ENCODE measurements at places on chromosomes 5 and 9.

DNA sequence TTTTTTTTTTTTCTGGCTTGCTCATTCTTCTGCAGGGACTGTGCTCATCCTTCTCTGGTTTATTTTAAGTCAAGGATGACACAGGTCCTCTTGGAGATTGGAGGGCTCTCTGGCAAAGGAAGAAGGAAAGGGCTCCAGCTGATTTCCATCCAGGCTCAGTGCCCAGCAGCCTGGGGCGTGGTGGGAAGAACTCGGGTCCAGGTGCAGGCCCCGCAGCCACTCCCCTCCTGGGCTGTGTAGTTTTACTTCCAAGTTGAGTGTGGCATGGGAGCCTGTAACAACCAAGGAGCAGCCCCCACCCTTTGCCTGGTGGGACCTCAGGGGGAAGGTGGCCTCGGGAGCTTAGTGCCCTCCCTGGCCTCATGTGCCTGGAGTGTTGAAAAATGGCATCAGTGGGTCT, 58.9 kb downstream of the ANKRD33B start:
- no peak for DNase-seq

DNA sequence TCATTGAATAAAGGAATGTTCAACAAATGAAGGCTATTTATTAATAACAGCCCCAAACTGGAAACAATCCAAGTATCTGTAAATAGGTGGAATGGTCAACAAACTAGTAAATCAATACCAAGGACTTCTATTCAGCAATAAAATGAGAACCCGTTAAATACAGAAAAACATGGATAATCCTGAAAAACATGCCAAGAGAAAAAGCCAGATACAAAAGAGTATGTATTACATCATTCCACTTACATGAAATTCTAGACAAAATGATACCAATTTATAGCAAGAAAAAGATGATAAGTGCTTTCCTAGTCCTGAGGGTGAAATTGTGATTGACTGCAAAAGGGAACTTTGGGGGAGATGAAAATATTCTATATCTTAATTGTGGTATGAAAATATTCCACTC, 3.1 kb downstream of the PJA2 start:
- DNase-seq = no peak

GRCh38 chr5:176583076-176583475, 26.9 kb downstream of the GPRIN1 start:
- DNase-seq = no peak

DNA sequence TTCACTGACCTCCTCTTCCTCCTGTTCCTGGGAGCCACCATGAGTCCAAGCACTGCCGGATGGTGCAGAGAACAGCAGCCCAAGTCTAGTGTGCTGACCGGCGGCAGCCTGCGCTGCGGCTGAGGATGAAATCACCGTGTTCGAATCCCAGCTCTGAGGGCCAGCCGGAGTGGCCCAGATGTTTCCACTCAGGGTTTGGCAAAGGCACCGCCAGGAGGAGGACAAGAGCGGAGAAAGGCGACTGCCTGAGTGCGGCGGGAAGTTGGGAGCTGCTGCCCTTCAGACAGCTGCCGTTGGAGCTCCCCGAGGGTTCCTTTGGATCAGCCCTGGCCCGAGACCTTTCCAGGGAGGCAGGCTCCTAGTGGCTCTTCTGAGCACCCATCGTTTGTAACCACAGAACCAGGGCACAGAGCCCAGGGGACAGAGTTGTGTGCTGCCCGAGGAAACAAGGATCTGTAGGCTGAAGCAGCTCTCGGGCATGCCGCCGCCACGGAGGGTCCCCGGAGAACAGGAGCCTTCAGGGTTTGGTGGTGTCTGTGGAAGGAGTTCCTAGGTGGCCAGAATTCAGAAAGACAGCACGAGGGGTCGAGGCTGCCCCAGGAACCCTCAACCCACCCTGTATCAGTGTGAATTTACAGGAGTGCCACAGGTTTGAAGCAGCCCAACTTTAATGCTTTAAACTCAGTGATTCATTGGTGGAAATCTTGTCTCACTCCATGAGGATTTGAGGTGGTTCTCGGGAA, 115.6 kb upstream of the COL5A1 start:
- no peak for DNase-seq

GRCh38 chr5:111259636-111260035, 35.5 kb downstream of the CAMK4 start:
- no peak for DNase-seq

DNA sequence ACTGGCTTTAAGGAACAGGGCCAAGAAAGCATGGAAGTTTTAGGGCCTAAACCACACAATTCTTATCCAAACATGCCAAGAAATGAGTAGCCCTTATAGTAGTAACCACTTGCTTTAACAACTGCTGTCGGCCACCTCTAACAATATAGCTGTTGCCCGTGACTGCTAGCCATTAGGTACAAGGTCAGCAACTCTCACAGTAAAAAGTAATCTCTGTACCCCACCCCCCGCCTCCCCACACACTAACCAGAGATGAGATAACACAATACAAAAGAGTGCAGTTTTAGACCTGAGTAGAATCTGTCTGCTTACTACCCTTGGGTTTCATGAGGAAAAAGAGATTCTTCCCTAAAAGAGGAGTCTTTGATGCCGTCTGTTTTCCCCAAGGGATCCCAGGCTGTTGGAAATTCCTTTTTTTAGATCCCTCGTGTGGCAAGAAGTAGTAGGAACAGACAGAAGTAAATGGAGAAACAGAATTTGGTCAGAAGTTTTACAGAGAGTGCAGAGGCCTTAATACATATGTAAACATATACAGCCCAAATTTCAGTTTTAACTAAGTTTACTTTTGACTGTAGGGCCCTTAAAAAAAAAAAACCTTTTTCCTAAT, 94.3 kb downstream of the WDR41 start:
- DNase-seq = no peak

DNA sequence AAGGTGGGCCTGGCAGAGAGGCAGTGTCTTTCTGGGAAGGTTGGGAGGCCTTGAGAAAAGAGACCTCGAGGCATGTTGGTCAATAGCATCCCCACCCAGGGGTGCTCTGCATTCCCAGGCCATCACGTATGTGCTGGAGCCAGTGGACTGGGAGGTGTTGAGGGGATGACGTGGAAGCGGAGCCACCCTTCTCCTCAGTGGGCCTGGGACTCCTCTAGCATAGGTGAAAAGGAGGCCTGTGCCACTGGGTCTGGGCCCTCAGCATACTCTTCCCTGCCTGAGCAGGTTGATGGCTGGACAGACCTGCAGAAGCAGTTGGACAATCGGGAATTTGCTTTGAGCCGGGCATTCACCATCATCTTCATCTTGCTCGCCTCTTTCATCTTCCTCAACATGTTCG, 25.5 kb downstream of the PITX1 start:
- no peak for DNase-seq

- DNase-seq = no peak
Measured at GRCh38 chr5:138981131-138981530, 106.0 kb upstream of the LRRTM2 start.

DNA sequence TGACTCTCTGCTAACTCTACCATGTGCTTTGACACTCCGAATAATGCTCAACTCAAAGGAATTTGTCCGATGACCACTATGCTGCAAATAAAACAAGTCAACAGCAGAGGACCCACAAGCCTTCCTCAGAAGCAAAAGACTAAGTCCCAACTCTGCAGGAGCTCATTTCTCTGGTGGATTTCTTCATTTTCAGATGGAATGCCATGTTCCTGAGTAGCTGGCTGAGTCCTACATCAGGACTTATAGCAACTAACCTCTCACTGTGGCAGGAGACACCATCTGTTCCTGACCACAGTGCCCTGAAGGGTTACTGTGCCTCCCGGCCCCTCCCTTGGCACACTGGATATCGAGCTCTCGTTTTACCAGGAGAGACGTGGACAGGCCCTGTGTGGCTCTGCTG, 20.8 kb downstream of the LHFPL2 start:
- DNase-seq = no peak

DNA sequence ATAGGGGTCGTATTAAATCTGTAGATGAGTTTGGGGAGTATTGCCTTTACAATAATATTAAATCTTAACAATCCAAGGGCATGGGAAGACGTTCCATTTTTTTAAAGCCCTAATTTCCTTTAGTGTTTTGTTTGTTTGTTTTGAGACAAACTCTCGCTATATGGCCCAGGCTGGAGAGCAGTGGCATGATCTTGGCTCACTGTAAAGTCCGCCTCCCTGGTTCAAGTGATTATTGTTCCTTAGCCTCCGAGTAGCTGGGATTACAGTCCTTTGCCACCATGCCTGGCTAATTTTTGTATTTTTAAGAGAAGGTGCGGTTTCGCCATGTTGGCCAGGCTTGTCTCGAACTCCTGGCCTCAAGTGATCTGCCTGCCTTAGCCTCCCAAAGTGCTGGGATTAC, 19.9 kb downstream of the NIPBL start:
- DNase-seq = no peak

- no peak for DNase-seq
Measured at GRCh38 chr5:130976493-130976892, 188.6 kb downstream of the HINT1 start.

GRCh38 chr5:5810461-5810860, 388.0 kb downstream of the ICE1 start:
- DNase-seq = no peak

DNA sequence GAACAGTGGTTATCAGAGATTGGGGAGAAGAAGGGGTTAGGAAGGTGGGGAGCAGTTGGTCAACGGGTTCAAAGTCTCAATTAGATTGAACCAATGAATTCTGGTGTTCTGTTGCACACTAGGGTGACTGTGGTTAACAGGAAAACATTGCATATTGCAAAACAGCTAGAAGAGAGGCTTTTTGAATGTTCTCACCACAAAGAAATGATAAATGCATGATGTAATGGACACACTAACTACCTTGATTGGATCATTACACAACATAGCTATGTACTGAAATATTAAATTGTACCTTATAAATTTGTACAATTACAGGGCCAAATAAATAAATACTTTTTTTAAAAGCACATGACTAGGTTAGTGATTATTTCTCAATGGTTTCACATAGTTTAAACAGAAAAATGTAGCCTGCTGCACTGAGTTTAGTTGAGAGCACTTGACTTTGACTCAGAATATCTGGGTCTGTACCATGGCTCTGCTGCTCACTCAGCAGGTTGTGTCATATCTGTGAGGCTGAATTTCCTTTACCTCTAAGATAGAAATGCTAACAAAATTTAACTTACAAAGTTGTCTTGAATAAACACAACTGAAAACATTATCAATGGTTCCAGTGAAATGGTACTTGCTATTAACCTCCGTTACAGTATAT, 30.4 kb downstream of the NUDT12 start:
- no peak for DNase-seq

GRCh38 chr9:129583308-129584038, 37.4 kb downstream of the C9orf50 start:
- no peak for DNase-seq

- no peak for DNase-seq
Measured at GRCh38 chr5:9263656-9264055, 282.2 kb downstream of the SEMA5A start.

DNA sequence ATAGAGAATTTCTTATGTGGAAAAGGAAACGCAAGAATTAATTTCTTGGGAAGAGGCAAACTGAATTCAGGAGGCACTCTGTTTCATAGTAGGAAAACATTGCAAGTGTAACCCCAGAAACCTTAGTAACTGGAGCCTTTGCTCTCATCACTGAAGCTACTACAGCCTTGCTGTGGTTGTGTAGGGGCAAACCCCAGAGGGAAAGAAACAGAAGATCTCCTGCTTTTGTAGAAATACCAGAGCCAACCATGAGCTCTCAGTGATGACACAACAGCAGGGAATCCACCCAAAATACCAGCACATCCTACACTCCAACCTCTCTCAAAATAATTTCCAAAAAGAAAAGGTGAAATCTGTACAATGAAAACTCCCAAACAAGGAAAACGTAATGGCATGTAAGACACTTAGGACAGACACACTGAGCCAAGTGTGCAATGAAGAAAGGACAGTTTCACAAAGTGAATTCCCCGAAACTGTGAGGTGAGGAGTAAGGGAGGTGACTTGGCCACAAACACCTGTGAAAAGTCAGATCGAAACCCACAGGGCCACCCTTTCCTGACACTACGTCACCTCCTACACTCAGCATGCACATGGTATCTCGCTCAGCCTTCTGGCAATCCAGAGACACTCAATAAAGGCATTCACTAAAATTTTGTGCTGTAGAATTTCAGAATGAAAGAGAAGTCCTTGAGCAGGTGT, 8.5 kb upstream of the ACSL6 start:
- DNase-seq = no peak

DNA sequence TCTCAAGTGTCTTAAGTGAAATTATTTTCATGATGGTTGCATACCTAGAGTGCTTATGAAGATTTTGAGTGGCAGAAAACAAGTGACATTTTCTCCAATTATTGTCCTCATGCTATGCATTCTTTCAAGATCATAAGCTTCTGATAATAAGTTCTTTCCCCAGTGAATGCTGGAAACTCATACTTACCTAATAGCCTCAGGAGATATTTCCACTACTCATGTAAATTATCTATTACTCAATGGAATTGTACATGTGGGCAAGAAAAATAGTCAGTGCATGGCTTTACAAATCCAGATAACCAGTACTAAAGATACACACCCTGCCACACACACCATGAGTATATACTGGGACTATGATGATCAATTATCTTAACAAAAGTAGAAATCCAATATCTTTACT, 1219.4 kb upstream of the C9orf72 start:
- DNase-seq = no peak

DNA sequence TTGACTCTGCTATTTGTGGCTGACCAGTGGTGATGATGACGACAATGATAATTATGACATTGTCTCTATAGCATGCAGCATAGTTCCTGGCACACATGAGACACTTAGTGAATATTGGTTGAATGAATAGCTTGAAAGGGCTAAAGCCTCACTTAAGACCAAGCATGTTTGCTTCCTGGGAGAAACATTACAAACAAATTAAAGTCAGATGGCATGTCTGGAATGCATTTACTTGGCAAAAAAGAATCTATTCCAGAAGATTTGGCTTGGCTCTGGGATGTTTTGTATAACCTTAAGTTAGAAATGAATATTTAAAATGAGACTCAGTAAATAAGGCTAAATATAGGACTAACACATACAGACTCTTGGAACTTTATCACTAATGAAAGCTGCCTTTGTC, 21.6 kb downstream of the GAS1 start:
- DNase-seq = no peak

DNA sequence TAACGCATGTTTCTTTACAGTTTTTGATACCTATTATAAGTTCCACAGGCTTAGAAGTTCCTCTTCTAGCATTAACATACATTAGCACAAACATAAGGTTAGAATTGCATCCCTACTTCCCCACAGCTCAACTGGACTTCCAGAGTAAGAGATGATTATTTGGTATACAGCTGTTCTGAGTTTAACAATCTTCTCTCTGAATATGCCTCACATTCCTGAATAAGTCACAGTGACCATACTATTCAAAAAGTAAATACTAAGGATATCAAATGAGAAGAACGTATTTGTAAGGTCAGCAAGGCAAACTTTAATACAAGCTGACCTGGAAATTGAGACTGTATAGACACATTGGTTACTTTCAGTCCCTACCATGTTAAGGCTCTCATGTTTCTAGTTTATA, 21.3 kb downstream of the NR6A1 start:
- no peak for DNase-seq

DNA sequence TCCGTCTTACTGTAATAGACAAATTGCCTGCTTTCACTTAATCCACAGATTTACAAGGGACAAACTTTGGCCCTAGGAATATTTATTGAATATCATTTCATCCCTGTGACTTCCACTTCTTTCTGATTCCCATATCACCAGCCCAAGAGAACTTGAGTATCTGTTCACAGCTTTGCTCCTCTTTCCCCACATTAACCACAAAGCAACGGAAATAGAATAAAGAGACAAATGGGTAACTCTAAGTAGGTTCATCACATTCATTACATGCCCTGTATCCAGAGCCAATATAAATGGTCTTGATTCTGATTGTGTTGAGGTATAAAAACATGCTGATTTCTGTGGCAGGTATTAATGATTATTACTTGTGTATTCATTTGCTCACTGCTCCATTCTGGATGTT, 41.9 kb downstream of the TMEM252 start:
- DNase-seq = no peak
